ENCODE measurements at places on chromosomes 11 and 22. TPM values are rescaled to one million over a fixed set of nuclear protein-coding genes. Genes with fewer than 3 reads are reported as not detected.
A peak's percentile ranks its signal among the peaks of the same experiment; 100 is the strongest.

DNA sequence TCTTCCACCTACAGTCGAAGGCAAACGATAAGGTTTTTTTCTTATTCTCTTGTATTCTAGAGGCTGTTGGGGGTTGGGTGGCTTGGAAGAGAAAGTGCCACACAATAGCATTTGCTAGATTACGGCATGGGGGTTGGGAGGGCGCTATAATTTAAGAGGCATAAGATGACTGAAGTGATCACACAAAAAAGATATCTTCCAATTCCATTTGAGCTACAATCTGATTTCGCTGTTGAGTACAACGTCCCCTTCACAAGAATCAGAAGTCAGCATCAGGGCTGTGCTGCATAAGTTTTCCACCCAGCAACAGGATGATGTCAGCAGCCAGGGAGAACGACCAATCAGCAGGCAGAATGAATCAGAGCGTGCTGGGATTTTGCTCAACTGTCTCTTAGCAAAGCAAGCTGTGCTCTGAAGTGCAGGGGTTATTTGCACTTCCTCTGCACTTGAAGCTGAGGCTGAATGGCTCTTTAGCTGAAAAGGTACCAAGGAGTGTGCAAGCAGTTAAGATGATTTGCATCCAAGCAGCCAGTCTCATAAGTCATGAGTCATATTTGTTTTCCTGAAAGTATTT is 23.2 kb upstream of the SESN3 start:
- peak; percentile 35 for DNase-seq

- no peak for DNase-seq
Measured at GRCh38 chr22:44583854-44584253, 85.8 kb upstream of the RTL6 start.

DNA sequence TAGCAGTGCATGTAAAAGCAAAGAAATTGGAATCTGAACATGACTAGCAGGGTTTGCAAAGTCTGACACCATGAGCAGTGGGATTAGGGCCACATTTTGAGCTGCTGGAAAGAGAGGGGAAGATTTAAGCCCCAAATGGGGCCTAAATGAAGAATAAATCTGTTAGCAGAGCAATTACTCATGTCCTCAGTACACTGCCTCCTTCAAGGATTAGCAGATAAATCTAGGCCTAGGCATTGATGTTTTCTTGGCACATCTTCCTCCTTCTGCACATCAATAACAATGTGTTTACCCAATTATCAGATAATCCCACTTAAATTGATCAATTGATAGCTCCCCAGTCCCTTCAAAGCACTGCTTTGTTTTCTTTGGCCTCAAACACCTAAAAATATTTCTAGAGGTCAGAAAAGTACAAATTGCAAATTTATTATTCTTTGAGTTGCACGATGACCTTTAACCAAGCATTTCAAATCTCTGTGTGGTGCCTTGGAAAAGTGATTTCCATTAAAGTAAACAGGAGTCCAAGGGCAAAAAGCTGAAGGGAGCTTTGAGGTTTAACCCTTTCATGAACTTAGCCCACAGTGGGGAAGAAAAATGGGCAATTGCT is 514.7 kb upstream of the CHORDC1 start:
- DNase-seq: no peak

TRIM51 gene
- not detected for polyA plus RNA-seq
